ENCODE measurements at places on chromosomes 13 and 19. TPM values are rescaled to one million over a fixed set of nuclear protein-coding genes. Genes with fewer than 3 reads are reported as not detected.

- ATAC-seq: no peak
Observed at GRCh38 chr13:112984501-112984900, 15.5 kb downstream of the MCF2L start.

DNA sequence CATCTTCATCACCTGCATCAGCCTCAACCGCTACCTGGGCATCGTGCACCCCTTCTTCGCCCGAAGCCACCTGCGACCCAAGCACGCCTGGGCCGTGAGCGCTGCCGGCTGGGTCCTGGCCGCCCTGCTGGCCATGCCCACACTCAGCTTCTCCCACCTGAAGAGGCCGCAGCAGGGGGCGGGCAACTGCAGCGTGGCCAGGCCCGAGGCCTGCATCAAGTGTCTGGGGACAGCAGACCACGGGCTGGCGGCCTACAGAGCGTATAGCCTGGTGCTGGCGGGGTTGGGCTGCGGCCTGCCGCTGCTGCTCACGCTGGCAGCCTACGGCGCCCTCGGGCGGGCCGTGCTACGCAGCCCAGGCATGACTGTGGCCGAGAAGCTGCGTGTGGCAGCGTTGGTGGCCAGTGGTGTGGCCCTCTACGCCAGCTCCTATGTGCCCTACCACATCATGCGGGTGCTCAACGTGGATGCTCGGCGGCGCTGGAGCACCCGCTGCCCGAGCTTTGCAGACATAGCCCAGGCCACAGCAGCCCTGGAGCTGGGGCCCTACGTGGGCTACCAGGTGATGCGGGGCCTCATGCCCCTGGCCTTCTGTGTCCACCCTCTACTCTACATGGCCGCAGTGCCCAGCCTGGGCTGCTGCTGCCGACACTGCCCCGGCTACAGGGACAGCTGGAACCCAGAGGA, 2.6 kb downstream of the P2RY11 start:
- peak; percentile 11 for ATAC-seq

- no peak for ATAC-seq
Observed at GRCh38 chr13:27796544-27797227, 4.4 kb downstream of the GSX1 start.

- no peak for ATAC-seq
Observed at GRCh38 chr19:12698138-12698537, 1.7 kb upstream of the FBXW9 start.

DNA sequence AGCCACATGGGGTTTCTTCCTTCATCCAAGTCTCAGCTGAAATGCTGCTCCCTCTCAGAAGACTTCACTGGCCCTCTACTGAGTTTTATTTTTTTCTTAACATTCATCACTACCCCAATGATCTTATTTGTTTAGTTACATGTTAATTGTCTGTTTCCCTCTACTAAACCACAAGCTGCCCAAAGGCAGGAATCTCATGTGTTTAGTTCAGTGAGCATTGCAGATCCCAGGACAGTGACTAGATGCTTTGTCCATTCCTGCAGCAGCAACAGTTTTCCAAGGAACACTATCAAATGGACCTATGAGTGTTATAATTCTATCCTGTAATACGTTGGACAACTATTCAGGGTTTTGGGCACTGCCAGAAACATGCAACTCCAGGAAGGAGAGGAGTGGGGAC, 93.1 kb downstream of the RNASEH2B start:
- no peak for ATAC-seq

- ATAC-seq: no peak
Observed at GRCh38 chr19:38172001-38172400, 52.0 kb downstream of the DPF1 start.

- no peak for ATAC-seq
Observed at GRCh38 chr13:26719356-26719945, 41.1 kb downstream of the GPR12 start.

STAP2 gene
- total RNA-seq: 5.6 TPM

DNA sequence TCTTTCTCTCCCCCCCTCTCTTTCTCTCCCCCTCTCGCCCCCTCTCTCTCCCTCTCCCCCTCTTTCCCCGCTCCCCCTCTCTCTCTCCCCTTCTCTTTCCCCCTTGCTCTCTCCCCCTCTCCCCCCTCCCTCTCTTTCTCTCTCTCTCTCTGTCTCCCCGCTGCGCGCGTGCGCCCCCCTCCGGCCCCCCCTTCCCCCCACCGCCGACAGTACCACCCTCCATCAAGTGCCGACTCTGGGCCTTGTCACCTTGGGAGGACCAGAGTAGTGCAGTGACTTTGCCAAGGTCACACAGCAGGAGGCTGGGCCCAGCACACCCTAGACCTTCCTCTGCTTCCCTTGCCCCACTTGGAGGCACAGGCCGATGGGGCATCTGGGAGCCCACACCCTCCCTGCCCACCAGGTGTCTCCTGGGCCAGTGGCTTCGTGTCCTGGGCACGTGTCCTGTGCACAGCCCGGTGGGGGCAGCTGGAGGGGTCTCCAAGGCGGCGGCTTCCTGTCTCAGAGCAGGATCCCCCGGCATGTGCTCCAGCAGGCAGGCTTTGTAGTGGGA, 121.6 kb downstream of the KDM4B start:
- ATAC-seq: no peak

MYO1F gene
- total RNA-seq: 41.5 TPM

GRCh38 chr13:101398920-101399319, 17.4 kb downstream of the NALCN start:
- no peak for ATAC-seq

GRCh38 chr13:37094840-37095239, 10.6 kb downstream of the CSNK1A1L start:
- ATAC-seq: no peak

- ATAC-seq: peak; percentile 88
Observed at GRCh38 chr13:40149611-40150274, 494.3 kb downstream of the COG6 start.

DNA sequence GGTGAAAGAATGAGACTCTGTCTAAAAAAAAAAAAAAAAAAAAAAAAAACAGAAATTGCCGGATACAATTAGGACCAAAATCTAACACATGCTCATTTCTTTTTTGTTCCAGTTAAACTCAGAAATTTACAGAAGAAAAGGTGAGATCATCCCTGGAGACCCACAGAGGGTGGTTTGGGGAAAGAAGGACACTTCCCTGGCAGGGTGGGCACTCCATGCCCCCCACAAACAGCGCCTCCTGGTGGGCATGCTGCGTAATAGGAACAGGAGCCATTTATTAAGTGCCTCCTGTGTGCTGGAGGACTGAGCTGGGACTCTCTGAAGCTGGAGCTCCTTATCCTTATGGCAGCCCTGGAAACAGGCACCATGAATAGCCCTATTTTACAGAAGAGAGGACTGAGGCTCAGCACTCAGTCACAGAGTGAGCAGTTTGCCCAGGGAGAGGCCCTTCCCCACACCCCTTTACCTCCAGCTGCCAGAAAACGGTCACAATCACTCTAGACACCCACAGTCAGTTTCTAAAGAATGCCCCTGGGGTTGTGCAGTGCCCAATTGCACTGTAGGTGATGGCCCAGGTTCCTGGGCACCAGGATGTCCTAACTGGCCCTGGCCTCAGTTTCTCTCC, 10.1 kb downstream of the C19orf38 start:
- ATAC-seq: no peak

- ATAC-seq: no peak
Observed at GRCh38 chr19:13861392-13861713, 15.6 kb upstream of the NANOS3 start.

HSD17B14 gene
- 5.9 TPM for total RNA-seq

- no peak for ATAC-seq
Observed at GRCh38 chr13:96492766-96493165, 402.9 kb downstream of the HS6ST3 start.

SARS2 gene
- 13.7 TPM for total RNA-seq

GRCh38 chr19:46821512-46822409, 28.9 kb downstream of the AP2S1 start:
- ATAC-seq: no peak

IGFL3 gene
- not detected for total RNA-seq

GRCh38 chr13:73189776-73190175, 131.0 kb downstream of the KLF5 start:
- ATAC-seq: no peak

GRCh38 chr19:30222992-30223865, 149.0 kb upstream of the ZNF536 start:
- ATAC-seq: no peak

DNA sequence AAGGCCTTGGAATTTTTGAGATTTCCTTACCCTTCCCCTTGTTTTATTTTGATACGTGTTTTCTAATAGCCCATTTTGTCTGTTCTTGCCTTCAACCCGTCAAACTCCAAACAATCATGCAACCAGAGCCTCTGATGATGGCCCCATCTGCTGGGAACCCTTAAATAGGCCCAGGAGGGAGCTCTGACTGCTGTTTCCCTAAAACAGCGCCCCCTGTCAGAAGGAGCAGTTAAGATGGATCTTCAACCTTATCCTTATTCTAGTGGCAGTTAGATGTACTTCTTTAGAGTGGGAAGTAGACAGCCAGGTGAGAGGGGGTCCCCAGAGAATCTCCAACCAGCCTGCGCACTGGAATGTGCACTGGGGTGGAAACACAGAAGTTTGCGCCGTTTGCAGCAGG, 1031.0 kb upstream of the PCDH9 start:
- ATAC-seq: no peak

MBD3L4 gene
- not detected for total RNA-seq

DNA sequence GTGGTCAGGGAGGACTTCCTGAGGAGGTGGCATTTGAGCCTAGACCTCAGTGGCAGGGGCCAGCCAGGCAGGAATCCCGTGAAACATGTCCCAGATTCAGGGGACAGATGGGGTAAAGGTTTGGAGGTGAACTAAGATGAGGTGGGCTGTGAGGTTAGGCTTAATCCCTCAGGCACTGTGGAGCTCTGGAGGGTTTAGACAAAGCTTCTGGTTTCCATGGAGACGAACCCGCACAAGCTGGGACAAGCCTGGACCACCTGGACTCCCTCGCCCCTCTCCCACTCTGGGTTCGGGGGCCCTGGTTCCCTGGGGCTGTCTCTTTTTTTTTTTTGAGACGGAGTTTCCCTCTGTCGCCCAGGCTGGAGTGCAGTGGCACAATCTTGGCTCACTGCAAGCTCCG, 15.7 kb downstream of the TJP3 start:
- no peak for ATAC-seq

PCSK4 gene
- total RNA-seq: 2.0 TPM

ZNF227 gene
- total RNA-seq: 11.1 TPM

- no peak for ATAC-seq
Observed at GRCh38 chr13:93108111-93108601, 118.5 kb upstream of the GPC6 start.

DNA sequence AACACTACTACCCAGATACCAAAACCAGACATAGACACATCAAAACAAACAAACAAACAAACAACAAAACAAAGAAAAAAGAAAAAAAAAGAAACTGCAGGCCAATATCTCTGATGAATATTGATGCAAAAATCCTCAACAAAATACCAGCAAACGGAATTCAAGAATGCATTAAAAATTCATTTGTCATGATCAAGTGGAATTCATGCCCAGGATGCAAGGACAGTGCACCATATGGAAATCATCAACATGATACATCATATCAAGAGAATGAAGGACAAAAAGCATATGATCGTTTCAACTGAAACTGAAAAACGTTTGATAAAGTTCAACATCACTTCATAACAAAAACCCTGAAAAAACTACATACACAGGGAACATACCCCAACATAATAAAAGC, 48.9 kb upstream of the CEACAM21 start:
- no peak for ATAC-seq

DNA sequence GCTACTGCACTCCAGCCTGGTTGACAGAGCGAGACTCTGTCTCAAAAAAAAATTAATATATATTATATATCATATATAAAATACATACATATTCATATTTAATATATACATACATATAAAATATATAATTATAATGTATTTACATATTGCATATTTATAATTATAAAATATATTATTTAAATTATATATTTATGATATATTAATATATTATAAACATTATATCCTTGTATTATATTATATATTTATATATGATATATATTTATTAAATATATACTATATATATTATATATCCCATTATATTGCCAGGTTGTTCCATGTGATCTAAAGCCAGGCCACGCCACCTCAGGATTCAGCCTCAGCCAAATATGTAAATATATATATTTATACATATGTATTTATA, 9.7 kb downstream of the BRME1 start:
- ATAC-seq: no peak

RTBDN gene
- total RNA-seq: not detected

PEPD gene
- 65.5 TPM for total RNA-seq

- no peak for ATAC-seq
Observed at GRCh38 chr13:48010698-48011097, 9.6 kb upstream of the SUCLA2 start.

ZNF574 gene
- 16.1 TPM for total RNA-seq
